Chondrocyte (in vitro differentiated cells): ENCODE measurements at places on chromosomes 11 and 22. TPM values are rescaled to one million over a fixed set of nuclear protein-coding genes. Genes with fewer than 3 reads are reported as not detected.

DNA sequence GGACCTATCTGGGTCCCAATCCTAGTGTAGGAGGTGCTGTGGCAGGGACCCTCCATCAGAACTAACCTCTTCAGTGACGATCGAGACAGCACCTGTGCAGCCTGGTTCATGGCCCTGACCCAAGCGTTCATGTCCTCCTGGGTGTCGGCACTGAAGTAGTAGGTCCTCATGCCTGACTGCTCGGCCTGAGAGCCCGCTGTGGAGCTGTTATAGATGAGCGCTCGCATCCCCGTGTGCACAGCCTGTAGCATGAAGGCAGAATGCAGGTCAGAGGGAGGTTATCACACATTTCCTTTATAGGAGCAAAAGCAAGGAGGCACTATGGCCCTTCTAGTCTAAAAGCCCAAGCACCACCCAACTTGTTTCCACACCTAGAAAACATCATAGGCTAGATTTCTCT, 103.0 kb downstream of the C11orf58 start:
- no peaks in the 10 kb centered on the region for H3K4me1 ChIP-seq
- H3K36me3 ChIP-seq = no peaks in the 10 kb centered on the region
- no peak overlapping the region for H3K4me3 ChIP-seq
- H3K27ac ChIP-seq = no peak overlapping the region
- DNase-seq = no peak

Gene OR10A3
- not detected in 3 replicates for total RNA-seq

GRCh38 chr11:76678321-76678720, 7.8 kb upstream of the LRRC32 start:
- H3K36me3 ChIP-seq = no peaks in the 10 kb centered on the region
- no peak overlapping the region for H3K27ac ChIP-seq
- no peak overlapping the region for H3K4me3 ChIP-seq
- H3K4me1 ChIP-seq = peaks cover 27% of the 10 kb centered on the region
- no peak for DNase-seq
- no peaks in the 10 kb centered on the region for H3K27me3 ChIP-seq

DNA sequence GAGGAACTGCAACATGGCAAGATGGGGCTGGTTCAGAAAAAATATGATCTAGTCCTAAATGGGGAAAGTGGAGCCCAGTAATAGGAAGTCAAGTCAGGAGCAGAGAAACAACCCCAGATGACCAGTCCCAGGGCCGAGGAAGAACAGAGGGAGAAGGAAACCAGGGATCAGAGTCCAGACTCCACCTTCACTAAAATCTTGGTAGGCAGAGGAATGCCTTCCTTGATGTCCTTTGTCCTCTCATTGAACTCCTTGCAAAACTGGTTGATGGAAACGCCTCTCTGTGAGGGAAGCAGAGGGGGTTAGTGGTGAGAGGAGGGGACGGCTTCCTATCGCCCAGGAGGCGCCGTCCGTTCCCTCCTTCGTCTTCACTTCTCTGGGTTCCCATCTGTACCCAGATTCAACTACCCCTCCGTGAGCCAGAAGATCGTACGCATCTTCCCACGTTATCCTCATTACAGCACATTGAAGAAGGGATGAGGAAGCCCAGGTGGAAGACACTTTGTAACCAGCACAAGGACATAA, 607 bp downstream of the MRPL11 start:
- H3K36me3 ChIP-seq = peaks cover 13% of the 10 kb centered on the region
- peak overlapping the region; percentile 87 for H3K4me3 ChIP-seq
- H3K27me3 ChIP-seq = peaks cover 3% of the 10 kb centered on the region

Gene MYBPC3
- not detected in 3 replicates for total RNA-seq

DNA sequence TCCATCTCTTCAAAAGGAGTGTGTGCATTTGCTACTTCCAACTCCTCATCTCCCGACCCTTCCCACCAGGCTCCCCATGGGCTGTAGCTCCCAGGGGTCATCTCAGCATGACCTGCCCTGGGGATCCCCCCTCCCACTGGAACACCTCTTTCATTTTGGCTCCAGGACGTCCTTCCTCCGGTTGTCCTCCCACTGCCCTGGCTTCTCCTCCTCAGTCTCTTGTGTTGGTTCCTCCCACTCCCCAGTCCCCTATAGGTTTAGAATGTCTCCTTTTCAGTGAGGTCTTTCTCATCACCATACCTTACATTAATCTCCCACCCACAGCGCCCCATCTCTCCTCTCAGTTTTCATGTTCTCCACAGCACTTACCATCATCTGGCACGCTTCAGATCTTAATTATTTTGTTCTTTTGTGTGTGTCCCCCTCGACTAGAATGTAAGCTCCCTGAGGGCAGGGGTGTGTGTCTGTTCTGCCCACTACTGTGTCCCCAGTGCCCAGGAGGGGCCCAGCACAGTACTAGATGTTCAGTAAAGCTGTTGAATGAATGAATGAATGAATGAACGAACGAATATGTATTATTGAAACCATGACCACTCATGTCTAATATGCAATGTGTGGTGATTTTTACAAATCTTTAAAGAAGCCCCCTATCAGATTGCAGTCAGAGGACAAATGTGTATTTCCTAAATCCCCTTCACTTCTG, 2.0 kb upstream of the TMA7B start:
- peaks cover 50% of the 10 kb centered on the region for H3K4me1 ChIP-seq
- no peak overlapping the region for H3K4me3 ChIP-seq
- H3K27ac ChIP-seq = no peak overlapping the region
- no peaks in the 10 kb centered on the region for H3K27me3 ChIP-seq
- DNase-seq = no peak

DNA sequence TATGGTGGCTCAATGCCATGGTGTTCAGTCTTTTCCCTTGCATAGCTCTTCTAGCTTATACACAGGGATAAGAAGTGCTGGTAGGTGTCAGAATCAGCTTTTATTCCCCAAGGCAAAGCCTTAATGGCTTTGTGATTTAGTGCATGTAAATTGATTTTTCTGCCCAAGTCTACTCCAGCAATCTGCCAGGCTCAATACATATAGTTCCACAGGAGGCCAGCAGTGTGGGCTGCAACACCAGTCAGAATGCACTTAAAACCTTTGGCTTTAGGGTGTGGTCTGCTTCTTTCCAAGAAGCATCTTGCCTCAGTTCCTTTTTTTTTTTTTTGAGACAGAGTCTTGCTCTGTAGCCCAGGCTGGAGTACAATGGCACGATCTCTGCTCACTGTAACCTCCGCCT, 14.5 kb upstream of the CAPRIN1 start:
- no peaks in the 10 kb centered on the region for H3K36me3 ChIP-seq
- DNase-seq = no peak
- H3K27ac ChIP-seq = no peak overlapping the region
- H3K27me3 ChIP-seq = no peaks in the 10 kb centered on the region
- H3K4me3 ChIP-seq = no peak overlapping the region

DNA sequence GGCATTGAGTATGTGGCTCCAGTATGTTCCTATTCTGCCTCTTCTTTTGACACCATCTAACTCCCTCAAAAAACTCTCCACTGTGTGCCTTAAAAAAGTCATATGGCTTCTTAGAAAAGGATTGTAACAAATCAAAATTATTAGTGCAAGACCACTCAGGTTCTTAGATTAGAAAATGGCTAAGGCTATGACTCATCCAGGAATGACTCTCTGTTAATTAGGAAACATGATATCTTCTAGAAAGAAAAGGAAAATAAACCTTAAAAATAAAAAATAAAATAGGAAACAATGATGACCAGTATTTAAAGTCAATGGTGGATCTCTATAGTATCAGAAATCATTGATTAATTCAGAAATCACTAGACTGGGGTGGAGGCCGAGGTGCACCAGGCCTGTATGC, 21.7 kb downstream of the SLC25A17 start:
- no peaks in the 10 kb centered on the region for H3K27me3 ChIP-seq
- no peak overlapping the region for H3K4me3 ChIP-seq
- H3K36me3 ChIP-seq = peaks cover 3% of the 10 kb centered on the region
- H3K4me1 ChIP-seq = peaks cover 7% of the 10 kb centered on the region

DNA sequence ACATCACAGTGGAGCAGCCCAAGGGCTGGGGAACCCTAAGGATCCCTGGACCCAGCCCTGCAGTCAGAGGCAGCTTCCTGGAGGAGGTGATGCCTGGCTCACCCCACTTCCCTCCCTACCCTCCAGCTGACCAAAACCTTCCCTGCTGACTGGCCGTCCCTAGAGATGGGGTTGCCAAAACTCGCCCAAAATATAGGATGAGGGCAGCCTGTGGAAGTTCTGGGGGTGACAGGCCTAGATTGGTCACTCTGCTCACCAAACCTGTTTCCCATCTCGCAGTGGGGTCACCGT, 35.0 kb upstream of the PPARA start:
- no peaks in the 10 kb centered on the region for H3K36me3 ChIP-seq
- peaks cover 34% of the 10 kb centered on the region for H3K4me1 ChIP-seq
- peak overlapping the region; percentile 27 for H3K27ac ChIP-seq
- no peaks in the 10 kb centered on the region for H3K27me3 ChIP-seq
- no peak for DNase-seq

- no peak for DNase-seq
- no peak overlapping the region for H3K27ac ChIP-seq
- H3K4me1 ChIP-seq = peaks cover 26% of the 10 kb centered on the region
- no peak overlapping the region for H3K4me3 ChIP-seq
- H3K27me3 ChIP-seq = no peaks in the 10 kb centered on the region
Measured at GRCh38 chr11:118691926-118692830, 12.7 kb upstream of the TREH start.

Gene NCAM1
- 3.4 to 6.0 TPM (median 3.9 TPM) in 3 replicates for total RNA-seq

DNA sequence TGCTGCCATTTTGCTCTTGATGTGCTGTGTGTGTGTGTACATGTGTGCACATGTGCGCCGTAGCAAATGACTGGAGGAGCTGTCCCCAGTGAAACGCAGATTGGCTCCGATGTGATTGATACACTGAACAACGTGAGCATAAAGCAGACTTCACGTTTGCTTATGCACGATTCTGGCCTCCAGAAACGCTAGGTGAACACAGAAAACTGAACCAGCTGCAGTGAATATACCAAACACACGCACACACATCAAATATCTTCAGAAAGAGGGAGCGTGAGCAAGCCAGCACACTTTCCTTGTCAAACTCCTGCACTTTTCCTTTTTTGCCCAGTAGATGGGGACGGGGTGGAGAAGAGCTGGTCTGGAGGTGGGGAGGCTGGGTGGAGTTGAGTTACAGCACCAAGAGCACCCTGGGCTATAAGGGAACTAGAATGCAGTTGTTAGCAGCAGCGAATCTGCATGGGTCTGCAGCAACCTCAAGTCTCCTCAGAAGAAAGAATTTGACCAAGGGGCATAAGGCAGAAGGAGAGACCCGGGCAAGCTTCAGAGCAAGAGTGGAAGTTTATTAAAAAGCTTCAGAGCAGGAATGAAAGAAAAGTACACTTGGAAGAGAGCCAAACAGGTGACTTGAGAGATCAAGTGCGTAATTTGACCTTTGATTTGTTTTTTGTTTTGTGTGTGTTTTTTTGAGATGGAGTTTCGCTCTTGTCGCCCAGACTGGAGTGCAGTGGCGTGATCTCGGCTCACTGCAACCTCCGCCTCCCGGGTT, 77.8 kb upstream of the CADM1 start:
- H3K27me3 ChIP-seq = peaks cover 16% of the 10 kb centered on the region
- peaks cover 17% of the 10 kb centered on the region for H3K4me1 ChIP-seq
- H3K4me3 ChIP-seq = no peak overlapping the region
- no peak for DNase-seq
